Smooth muscle cell of the brain vasculature (primary cell): ENCODE measurements at places on chromosomes 13 and 19.
A peak's percentile ranks its signal among the peaks of the same experiment; 100 is the strongest.

DNA sequence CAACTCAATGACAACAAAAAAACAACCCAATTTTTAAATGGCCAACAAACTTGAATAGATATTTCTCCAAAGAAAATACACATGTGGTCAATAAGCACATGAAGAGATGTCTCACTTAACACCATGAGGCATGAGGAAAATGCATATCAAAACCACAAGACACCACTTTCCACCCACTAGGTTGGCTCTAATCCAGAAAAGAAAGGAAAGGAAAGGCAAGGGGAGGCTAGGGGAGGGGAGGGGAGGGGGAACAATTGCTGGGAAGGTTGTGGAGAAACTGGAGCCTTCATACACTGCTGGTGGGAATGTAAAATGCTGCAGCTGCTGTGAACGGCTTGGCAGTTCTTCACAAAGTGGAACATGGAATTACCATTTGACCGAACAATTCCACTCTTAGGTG is 854.3 kb downstream of the UQCRFS1 start:
- no peak for DNase-seq

DNA sequence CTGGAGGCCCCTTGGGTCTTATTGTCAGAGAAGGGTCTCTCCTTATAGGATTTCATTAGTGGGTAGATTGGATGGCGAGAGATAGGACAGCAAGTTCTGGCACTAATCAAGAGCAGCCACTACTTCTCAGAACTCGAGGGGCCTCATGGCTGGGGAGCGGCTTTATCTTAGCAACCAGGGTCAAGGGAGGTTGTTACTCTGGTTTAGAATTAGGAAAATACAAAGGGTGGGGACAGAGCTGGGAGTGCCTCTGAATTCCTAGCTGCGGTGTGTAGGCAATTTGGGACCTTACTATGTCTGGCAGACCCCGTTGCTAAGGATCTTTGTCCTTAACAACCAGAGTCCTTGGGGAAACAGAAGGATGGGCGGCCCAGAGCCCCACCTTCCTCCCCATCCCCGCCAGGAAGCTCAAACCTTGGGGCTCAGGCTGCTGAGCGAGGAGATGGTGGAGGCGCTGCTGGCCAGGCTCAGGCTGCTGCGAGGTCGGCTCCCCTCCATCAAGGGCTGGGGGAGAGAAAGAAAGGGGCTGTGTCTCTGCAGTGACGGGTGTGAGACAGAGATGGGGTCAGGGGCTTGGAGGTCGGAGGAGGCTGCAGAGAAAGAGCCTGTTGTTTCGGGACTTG is 1.2 kb downstream of the PLEKHA4 start:
- no peak for DNase-seq

DNA sequence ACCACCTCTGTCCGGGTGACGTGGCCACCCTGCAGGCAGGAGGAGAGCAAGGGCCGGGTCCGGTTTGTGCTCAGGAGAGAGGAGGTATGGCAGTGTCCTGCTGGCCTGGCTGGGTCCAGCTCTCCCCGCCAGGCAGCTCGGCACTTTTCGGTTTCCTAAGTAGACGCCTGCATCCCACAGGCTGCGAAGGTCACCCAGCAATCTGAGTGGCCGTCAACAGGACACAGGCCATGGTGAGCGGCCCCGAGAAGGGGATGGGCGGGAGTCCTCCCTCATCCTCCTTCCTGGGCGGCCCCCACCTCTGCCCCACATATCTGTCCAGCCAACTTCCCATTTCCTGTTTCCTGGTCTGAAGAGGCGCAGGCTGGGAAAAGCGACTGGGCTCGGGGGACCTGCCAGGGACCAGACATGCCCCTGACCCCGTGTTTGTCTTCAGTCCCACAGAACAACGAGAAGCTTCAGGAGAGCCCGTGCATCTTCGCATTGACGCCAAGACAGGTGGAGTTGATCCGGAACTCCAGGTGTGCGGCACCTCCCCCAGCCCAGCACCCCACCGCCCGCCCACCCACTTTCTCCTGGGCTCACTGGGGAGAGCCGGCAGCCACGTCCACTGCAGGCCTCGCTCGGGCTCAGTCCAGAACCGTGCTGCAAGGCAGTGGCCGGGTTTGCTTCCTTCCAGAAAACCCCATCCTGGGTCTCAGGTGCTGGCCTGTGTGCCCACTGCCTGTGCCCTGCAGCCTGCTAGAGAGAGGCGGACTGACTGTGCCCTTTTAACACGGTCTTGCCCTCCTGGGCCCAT is 16.3 kb downstream of the PIAS4 start:
- no peak for DNase-seq

GRCh38 chr13:78468621-78469020 is 134.7 kb downstream of the POU4F1 start:
- DNase-seq, result no peak

- DNase-seq, result peak; percentile 96
Measured at GRCh38 chr19:15251749-15252397, 19.6 kb upstream of the EPHX3 start.

DNA sequence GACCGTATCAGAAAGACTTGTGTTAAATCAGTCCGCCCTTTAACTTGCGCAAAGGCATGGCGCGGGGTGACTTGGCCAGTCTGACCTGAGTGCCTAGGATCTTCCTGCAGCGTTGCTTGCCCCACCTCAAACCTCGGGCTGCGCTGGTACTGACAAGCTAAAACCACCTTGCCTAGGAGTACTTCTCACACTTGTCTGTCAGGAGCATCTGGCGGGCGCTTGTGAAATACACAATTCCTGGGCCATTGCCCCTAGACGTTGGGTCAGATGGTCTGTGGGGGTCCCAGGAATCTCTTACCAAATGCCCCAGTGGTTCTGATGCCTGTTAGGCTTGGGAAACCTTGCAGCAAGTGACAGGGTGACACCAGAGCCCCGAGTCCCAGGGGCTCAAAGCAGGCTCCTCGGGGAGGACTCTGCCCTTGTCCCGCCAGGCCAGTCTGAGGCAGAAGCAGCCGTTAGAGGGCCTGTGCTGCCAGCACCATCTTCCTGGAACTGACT is 12.9 kb downstream of the CEBPG start:
- DNase-seq, result no peak

DNA sequence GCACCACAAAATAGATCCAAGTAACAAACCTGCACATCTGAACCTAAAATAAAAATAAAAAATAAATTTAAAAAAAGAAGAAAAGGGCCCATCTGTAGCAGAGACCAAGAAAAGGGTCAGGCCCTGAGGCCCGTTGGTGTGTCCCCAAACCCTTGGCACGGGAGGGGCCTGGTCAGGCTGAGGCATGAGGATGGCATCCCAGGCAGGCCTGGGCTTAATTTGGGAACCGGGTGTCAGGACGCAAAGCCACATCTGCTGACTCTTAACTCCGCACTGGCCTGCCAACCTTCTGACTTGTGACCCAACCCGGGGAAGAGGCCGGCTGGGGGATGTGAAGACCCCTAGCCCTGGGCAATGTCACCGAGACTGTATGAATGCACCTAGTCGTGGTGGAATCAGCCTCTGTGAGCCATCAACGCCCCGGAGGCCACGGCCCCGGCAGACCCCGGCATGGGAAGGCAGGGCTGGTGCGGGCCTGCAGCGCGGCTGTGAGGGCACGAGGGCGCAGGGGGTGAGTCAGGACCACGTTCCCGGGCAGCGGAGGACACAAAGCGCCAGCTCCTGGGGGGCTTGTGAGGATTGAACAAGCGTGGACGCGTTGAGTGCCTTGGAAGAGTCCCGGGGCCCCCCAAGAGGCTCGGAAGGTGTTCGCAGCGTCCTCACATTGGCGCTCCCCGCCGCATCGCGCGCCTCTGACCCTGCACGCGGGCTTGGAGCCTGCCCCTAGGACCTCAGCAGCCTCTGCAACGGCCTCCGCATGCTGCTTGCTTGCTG is 38.2 kb downstream of the ATP12A start:
- no peak for DNase-seq

GRCh38 chr19:54345938-54346386 is 7.0 kb upstream of the LILRA4 start:
- no peak for DNase-seq

- no peak for DNase-seq
Measured at GRCh38 chr19:38185562-38185961, 38.5 kb downstream of the DPF1 start.

DNA sequence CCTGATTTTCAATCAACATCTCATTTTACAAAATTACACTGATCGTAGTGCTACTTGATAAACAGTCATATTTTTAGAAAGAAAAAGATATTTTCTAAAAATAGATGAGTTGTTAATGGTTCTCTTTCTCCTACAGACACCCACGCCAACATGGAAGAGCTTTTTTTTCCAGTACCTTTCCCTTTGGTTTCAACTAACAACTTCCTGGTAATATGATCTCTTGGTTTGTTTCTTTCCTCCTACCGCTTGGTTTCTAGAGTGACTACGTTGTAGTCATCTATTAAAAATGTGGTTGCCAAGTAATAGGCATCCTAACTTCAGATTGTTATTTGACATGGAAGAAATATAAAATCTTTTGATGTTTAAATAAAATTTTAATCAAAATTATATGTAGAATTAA is 189.0 kb downstream of the LACC1 start:
- peak; percentile 7 for DNase-seq

GRCh38 chr19:1018932-1019615 is 1.8 kb downstream of the TMEM259 start:
- DNase-seq, result no peak
